Stimulated activated effector memory CD8-positive, alpha-beta T cell treated with anti-CD3 and anti-CD28 coated beads, Interleukin-12 subunit alpha, Interleukin-12 subunit beta, amount 100 ng/mL, for 72 hours (primary cell): ENCODE measurements at places on chromosomes 7 and 10.

- DNase-seq: no peak
Measured at GRCh38 chr10:118732245-118733165, 22.3 kb downstream of the CACUL1 start.

DNA sequence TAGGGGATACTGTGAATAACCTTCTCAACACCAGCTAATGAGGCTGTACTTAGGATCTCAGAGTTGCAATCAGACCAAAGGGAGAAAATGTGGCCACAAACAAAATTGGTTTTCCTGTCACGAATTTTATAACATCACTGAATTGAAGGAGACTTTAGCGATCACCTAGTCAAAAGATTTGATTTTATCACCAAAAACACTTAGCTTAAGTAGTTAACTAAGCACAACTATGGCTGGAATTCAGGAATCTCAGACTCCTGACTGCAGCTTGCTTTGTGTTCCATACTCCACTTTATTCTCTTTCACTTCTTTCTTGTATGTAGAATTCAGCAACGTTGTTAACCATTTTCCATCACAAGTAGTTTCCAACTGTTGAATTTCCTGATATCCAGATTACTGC is 152.0 kb downstream of the SLC16A9 start:
- DNase-seq: no peak

DNA sequence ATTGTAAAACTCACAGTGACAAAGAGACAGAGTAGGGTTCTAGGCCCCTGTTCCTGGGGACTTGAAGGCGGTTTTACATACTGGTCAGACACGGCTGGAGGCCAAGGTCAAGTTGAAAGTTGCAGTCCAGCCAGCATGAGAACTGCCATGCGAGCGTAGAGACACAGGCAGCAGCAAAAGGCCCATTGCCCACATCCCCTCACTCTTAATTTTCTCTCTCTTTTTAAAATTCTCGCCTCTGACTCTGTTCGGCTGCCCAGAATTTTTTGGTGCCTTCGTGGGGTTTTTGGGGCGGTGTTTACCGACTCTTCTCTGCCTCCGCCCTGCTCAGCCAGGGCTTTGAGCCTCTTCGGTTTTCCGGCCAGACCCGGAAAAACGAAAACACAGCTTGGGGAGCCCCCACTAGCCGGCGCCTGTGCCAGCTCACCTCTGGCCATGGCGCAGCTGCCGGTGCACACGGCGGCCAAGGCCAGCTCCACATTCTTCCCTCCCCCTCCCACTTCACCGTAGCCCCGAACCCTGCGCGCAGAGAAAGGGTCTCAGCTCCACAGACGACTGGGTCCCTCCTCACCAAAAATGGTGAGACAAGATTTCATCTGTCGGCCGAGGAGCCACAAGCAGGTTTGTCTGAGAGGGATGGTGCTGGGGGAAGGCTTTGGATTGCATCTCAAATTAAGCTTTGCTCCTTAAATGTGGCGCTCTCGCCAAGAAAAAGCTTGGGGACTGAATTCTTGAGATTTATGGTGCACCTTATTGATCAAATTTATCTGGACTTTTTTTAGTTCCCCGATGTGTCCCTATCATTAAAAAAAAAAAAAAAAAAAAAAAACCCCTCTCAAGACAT is 2.3 kb upstream of the HOXA13 start:
- no peak for DNase-seq

GRCh38 chr7:130178251-130178650 is 27.0 kb downstream of the TMEM209 start:
- DNase-seq: no peak

GRCh38 chr7:158035343-158035742 is 552.3 kb downstream of the PTPRN2 start:
- no peak for DNase-seq
